ENCODE measurements at places on chromosomes 4 and X.

GRCh38 chr4:164012396-164013027, 518.0 kb downstream of the TMA16 start:
- no peak for DNase-seq

GRCh38 chrX:132802033-132802432, 156.4 kb downstream of the HS6ST2 start:
- no peak for DNase-seq

- no peak for DNase-seq
These were observed 22.1 kb downstream of the NELFA start for GRCh38 chr4:1986578-1987210.

DNA sequence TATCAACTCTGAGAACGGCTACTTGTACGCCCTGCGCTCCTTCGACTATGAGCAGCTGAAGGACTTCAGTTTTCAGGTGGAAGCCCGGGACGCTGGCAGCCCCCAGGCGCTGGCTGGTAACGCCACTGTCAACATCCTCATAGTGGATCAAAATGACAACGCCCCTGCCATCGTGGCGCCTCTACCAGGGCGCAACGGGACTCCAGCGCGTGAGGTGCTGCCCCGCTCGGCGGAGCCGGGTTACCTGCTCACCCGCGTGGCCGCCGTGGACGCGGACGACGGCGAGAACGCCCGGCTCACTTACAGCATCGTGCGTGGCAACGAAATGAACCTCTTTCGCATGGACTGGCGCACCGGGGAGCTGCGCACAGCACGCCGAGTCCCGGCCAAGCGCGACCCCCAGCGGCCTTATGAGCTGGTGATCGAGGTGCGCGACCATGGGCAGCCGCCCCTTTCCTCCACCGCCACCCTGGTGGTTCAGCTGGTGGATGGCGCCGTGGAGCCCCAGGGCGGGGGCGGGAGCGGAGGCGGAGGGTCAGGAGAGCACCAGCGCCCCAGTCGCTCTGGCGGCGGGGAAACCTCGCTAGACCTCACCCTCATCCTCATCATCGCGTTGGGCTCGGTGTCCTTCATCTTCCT, 2.7 kb downstream of the PCDH10 start:
- DNase-seq = no peak

GRCh38 chr4:55931833-55932232, 16.9 kb upstream of the CEP135 start:
- no peak for DNase-seq

- DNase-seq = no peak
These were observed 37.7 kb upstream of the BCLAF3 start for GRCh38 chrX:20028588-20028987.

GRCh38 chr4:52645300-52645699, 13.8 kb downstream of the USP46 start:
- no peak for DNase-seq

GRCh38 chr4:85854546-85854945, 379.6 kb downstream of the ARHGAP24 start:
- DNase-seq = no peak

GRCh38 chr4:152881974-152882373, 54.1 kb upstream of the FHDC1 start:
- DNase-seq = no peak

- no peak for DNase-seq
These were observed 56.5 kb downstream of the LIMCH1 start for GRCh38 chr4:41594432-41594831.

- no peak for DNase-seq
These were observed 366.2 kb downstream of the FBXW7 start for GRCh38 chr4:152169683-152170082.

GRCh38 chr4:3599951-3600350, 67.7 kb upstream of the LRPAP1 start:
- no peak for DNase-seq

DNA sequence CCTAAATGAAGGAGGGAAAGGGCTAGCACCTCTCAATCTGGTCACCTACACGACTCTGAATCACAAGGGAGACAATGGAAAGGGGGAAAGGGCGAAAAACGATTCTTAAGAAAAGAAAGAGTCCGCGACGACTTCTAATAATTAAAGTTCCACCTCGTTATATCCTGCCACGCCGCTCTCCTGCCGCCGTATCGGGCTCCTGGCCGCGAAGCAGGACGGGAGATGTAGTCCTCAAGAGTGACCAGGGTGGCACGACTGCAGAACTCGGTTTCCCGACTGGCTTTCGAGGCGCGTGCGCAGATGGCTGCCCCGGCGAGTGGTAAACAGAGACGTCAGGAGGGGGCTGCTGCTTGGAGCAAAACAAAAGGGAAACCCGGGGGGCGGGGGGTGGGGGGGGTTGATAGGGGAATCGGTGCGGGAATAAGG, at the start of gene FOXO4:
FOXO4 (plus strand) TSS at position 297 of the 426 bp plus-strand sequence. CDS start 678 bp downstream, outside the sequence.
- peak; percentile 76 for DNase-seq

DNA sequence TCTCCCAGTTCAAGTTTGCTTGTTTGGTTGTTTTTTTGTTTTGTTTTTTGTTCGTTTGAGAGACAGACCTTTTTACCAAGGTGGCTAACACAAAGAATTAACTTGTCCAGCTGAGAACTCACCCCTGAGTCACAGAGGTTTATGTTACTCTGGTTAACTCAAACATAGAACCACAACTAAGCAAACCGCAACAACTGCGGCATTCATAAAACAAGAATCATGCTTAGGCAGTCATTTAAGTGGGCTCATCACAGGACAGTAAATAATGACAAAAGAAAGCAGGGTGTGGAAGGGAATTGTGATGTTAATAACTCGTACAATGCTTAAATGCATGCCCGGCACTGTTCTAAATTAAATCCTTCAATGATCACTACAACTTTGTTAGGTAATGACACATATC, 24.7 kb upstream of the IL13RA1 start:
- no peak for DNase-seq

- no peak for DNase-seq
These were observed 35.1 kb downstream of the CLDN22 start for GRCh38 chr4:183284965-183285364.

DNA sequence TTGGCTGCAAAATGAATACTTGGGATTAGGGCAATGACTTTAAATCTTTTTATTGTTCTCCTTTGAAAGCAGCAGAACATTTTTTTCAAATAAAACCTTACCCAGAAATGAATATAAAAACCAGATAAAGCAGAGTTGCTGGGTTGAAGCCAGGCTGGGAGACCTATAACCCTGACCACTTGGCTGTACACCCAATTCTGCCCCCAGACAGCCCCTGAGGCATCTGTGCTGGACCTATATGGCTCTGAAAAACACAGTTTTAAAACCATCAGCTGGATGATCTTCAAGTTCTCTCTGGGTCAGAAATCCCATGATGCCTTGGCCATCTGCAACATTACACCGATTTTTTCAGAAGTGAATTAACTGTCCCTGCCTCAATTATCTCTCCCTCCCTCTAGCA, 23.7 kb upstream of the GLRA2 start:
- no peak for DNase-seq

DNA sequence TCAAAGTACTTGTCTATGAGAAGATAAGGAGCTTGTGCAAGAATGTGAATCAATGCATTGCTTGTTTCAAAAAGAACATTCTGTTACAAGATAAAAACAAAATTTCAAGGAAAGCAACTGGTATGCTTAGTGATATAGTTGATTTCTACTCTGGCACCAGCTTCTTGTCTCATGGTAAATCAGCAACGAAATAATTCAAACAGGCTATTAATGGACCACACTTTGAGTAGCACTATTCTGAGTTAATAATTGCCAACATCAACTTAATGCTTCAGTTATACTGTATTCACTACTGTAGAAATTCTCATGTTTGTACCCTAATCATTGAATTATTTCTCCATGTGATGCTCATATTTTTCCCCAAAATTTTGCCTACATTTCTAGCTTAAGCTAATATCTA, 252.6 kb downstream of the NDST4 start:
- no peak for DNase-seq

GRCh38 chr4:13218326-13218958, 265.7 kb downstream of the RAB28 start:
- DNase-seq = no peak

GRCh38 chr4:130395871-130396270, 1299.9 kb downstream of the C4orf33 start:
- DNase-seq = no peak

GRCh38 chr4:147853706-147854105, 121.8 kb downstream of the ARHGAP10 start:
- DNase-seq = no peak

GRCh38 chr4:80540785-80541469, 205.4 kb downstream of the CFAP299 start:
- no peak for DNase-seq

DNA sequence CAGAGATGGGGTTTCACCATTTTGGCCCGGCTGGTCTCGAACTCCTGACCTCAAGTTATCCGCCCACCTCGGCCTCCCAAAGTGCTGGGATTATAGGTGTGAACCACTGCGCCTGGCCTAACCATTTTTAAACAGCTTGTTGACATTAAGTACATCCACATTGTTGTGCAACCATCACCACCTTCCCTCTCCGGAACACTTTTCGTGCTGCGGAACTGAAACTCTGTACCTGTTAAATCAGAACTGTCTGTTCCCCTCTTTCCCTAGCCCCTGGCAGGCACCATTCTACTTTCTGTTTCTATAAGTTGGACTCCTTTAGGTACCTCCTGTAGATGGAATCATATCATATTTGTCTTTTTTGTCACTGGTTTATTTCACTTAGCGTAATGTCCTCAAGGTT, 9.5 kb downstream of the FHDC1 start:
- no peak for DNase-seq

DNA sequence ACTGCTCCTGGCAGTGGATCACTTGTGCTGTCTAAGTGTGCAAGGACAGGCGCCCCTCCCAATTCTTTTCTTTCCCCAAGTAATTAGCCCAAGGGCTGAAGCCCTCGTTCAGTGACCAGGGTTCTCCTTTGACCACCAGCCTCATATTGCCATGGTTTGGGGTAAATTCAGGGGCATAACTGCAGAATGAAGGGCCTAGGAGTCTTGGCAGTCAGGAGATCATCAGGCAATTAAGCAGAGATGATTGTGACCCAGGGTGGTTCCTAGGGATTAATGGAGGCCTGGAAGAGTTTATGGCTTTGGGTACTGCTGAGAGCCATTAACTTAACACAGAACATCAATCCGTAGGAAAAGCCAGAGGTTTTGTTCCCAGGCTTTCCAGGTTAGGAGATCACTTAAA, 170.7 kb downstream of the PTTG2 start:
- no peak for DNase-seq

- DNase-seq = no peak
These were observed 62.5 kb upstream of the ENPP6 start for GRCh38 chr4:184280137-184280536.

DNA sequence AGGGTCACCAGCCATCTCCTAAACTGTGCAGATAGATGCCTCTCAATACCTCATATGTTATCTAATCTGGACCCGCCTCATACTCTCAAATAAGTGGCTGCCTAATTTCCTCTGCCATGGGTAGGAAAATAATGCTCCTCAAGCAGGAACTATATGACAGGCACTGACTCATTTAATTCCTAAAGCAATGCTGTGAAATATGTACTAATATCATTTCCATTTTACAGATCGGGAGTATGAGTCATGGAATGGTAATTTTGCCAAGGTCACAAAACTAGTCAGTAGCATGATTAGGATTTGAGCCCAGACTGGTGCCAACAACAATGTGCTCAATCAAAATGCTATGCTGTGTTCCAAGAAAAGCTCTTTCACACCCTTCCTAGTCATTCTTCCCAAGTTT, 3.0 kb upstream of the NXT2 start:
- DNase-seq = no peak

GRCh38 chr4:81564025-81564424, 92.3 kb upstream of the RASGEF1B start:
- no peak for DNase-seq

GRCh38 chr4:148854203-148854602, 412.0 kb upstream of the NR3C2 start:
- no peak for DNase-seq
